ENCODE measurements at places on chromosomes 11 and 22. TPM values are rescaled to one million over a fixed set of nuclear protein-coding genes. Genes with fewer than 3 reads are reported as not detected.

APOL5 gene
- total RNA-seq, result not detected

EIF4ENIF1 gene
- 44.4 TPM for total RNA-seq

NNMT gene
- 2.3 TPM for total RNA-seq

APBB1 gene
- 62.4 TPM for total RNA-seq

PNPLA5 gene
- total RNA-seq, result not detected

SCGB2A2 gene
- total RNA-seq, result not detected

GRCh38 chr22:43287441-43287840 is 55.7 kb downstream of the SCUBE1 start:
- H3K4me1 ChIP-seq, result peaks cover 38% of the 10 kb centered on the region
- no peaks in the 10 kb centered on the region for H3K27me3 ChIP-seq
- no peaks in the 10 kb centered on the region for H3K36me3 ChIP-seq
- no peak overlapping the region for H3K27ac ChIP-seq
- no peak overlapping the region for H3K4me3 ChIP-seq
- DNase-seq, result no peak

DNA sequence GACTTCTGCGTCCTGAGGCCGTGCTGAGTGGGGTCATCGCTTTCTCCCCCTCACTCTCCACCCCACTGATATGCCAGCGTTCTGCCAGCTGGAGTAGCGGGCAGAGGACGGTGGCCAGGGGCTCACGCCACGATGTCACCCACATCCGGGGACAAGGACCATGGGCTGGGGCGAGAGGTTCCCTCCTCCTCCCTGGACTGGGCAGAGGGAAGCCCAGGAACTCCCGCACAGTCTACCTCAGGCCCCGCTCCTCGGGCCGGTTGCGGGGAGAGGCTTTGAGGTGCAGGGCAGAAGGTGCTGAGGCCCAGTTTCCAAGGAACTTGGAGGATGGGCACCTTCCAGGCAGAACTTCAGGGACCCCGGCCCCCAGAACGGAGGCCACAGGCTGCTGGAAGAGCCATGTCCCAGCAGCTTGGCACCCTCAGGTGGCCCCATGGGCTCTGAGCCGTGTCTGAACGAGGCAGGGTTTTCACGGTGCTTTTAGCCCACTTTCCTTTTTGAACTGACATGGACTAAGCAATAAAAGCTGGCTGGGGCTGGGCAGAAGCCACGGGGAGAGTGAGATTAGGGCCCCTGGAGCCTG is 25.4 kb downstream of the ADAMTS15 start:
- H3K36me3 ChIP-seq, result peaks cover 10% of the 10 kb centered on the region

DNA sequence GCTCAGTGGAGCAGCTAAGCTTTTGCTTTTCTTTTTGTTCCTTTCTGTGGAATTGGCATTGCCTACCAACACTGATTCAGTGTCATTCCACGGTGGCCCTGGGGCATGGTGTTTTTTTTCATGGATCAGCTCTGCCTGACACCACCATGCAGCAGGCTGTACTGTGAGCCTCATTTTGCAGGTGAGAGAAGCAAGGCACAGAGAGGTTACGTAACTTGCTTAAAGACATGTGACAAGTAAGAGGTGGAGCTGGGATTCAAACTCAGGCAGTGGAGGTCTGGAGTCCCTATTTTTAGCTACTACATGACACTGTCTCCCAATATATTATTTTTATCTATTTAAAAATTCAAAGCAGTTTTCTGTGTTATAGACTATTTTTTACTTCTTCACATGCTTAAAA is 44.4 kb downstream of the APOL3 start:
- no peak overlapping the region for H3K4me3 ChIP-seq
- H3K4me1 ChIP-seq, result no peaks in the 10 kb centered on the region
- no peak overlapping the region for H3K27ac ChIP-seq

- H3K27me3 ChIP-seq, result no peaks in the 10 kb centered on the region
- peak overlapping the region; percentile 68 for H3K4me3 ChIP-seq
- peaks cover 48% of the 10 kb centered on the region for H3K4me1 ChIP-seq
These were observed 2.9 kb downstream of the BCR start for GRCh38 chr22:23183061-23183698.

DNA sequence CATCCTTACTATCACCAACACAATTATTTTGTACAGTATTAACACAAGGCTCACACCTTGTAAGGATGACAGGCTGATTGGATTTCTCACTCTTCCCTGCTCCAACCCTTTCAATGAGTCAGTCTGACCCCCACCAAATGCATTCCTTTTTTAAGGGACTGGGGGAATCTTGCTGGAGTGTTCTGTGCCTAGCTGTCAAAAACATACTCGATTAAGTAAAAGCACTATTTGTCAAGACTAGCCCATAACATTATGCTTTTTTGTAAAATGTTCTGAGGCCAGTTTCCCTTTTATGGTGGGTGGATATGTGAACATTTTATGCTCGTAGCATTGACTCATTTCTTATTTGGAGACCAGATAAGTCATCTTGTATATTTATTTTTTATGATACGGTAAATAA is 87.2 kb downstream of the PDHX start:
- H3K36me3 ChIP-seq, result no peaks in the 10 kb centered on the region
- no peaks in the 10 kb centered on the region for H3K27me3 ChIP-seq
- no peak overlapping the region for H3K4me3 ChIP-seq
- H3K27ac ChIP-seq, result no peak overlapping the region
- DNase-seq, result no peak

GRCh38 chr11:8757047-8757446 is 74.5 kb downstream of the RPL27A start:
- no peak overlapping the region for H3K4me3 ChIP-seq
- peaks cover 4% of the 10 kb centered on the region for H3K4me1 ChIP-seq
- peak overlapping the region; percentile 3 for H3K27ac ChIP-seq
- no peaks in the 10 kb centered on the region for H3K27me3 ChIP-seq
- no peak for DNase-seq
- H3K36me3 ChIP-seq, result peaks cover 10% of the 10 kb centered on the region

- H3K27ac ChIP-seq, result no peak overlapping the region
- H3K4me3 ChIP-seq, result no peak overlapping the region
- no peak for DNase-seq
These were observed 4.1 kb upstream of the USP18 start for GRCh38 chr22:18145676-18146388.

GRCh38 chr11:877565-877964 is 33.0 kb downstream of the CHID1 start:
- H3K36me3 ChIP-seq, result peaks cover 32% of the 10 kb centered on the region
- no peak overlapping the region for H3K27ac ChIP-seq
- no peak for DNase-seq
- no peak overlapping the region for H3K4me3 ChIP-seq
- H3K27me3 ChIP-seq, result no peaks in the 10 kb centered on the region

DNA sequence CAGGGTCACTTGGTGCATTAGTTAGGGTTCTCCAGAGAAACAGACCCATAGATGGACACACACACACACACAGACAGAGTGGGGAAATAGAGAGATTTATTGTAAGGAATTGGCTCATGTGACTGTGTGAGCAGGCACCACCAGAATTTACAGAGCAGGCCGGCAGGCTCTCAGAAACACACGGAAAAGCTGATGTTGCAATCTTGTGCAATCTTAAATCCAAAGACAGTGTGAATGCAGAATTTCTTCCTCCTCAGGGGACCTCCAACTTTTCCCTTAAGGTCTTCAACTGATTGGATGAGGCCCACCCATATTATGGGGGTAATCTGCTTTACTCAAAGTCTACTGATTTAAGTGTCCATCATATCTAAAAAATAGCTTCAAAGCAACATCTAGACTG is 49.8 kb downstream of the APIP start:
- H3K36me3 ChIP-seq, result peaks cover 30% of the 10 kb centered on the region
- no peak for DNase-seq
- no peaks in the 10 kb centered on the region for H3K27me3 ChIP-seq
- H3K27ac ChIP-seq, result no peak overlapping the region
